ENCODE measurements at places on chromosomes 2 and 18.

GRCh38 chr18:32383050-32383819 lies 87.4 kb downstream of the GAREM1 start:
- peak; percentile 55 for DNase-seq

GRCh38 chr2:238345297-238345968 lies 25.1 kb downstream of the TRAF3IP1 start:
- no peak for DNase-seq

GRCh38 chr2:170155022-170155722 lies 22.8 kb upstream of the MYO3B start:
- no peak for DNase-seq

GRCh38 chr2:26043109-26043508 lies 9.2 kb downstream of the RAB10 start:
- DNase-seq = no peak

DNA sequence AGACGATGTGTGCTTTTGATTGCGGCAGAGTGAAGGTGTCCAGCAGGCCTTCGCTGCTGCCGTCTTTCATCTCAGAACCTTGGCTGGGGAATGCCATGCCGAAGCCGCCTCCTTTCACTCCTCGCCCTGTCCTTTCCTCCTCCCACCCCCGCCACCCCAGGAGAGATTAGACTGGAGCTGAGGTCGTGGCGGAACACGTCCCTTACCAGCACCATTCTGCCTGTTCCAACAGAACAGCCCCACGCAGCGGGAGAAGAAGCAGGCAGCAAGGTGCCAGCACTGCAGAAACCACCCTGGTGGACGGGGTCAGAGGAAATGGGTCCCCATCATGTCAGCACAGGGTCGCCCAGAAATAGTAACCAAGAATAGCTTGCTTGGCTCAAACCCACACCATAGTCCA lies 24.8 kb upstream of the RBM44 start:
- DNase-seq = no peak

GRCh38 chr2:14722904-14723570 lies 90.5 kb downstream of the LRATD1 start:
- DNase-seq = no peak

- DNase-seq = no peak
Observed at GRCh38 chr18:52531836-52532235, 191.8 kb downstream of the DCC start.

GRCh38 chr2:74576211-74576862 lies 21.8 kb downstream of the DOK1 start:
- DNase-seq = no peak

GRCh38 chr2:36538335-36538734 lies 59.6 kb downstream of the FEZ2 start:
- no peak for DNase-seq

DNA sequence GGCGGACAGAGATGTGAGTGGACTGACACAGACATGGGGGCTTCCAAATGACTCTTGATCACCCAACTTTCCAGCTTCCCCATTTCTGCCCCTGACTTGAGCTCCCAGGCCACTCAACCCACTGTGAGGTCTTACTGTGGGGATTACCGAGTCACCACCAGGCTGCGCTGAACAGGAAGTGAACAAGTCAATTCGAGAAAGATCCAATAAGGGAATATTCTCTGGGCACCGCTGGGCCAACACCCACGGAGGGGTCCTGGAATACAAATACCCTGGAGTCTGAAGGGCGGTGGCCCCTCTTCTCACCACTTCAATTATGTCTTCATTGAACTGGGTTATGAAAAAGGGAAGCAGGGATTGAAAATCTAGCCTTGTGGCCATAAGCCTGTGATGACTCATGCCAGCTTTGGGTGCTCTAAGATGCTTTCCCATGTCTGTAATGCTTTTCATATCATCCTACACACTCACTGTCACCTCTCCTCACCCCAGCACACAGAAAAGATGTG lies 37.7 kb downstream of the BCL11A start:
- no peak for DNase-seq
